ENCODE measurements at places on chromosomes 1 and 21. TPM values are rescaled to one million over a fixed set of nuclear protein-coding genes. Genes with fewer than 3 reads are reported as not detected.

- no peak for DNase-seq
- H3K4me3 ChIP-seq = peak within 1 kb of the TSS; percentile 76
- peaks cover 21% of the 10 kb centered on the region for H3K4me1 ChIP-seq
- no peaks in the 10 kb centered on the region for H3K36me3 ChIP-seq
These were observed at the start of gene RAP1GAP for GRCh38 chr1:21669258-21670058. Gene RAP1GAP (minus strand): TSS chr1:21669357. CDS start chr1:21620032, 49,325 bp downstream.

- no peaks in the 10 kb centered on the region for H3K27me3 ChIP-seq
- no peaks in the 10 kb centered on the region for H3K4me1 ChIP-seq
- no peak for DNase-seq
- H3K27ac ChIP-seq = no peak overlapping the region
These were observed 10.7 kb downstream of the LEPR start for GRCh38 chr1:65431111-65431705.

GRCh38 chr1:63935553-63935952 is 161.7 kb downstream of the ROR1 start:
- peaks cover 8% of the 10 kb centered on the region for H3K4me1 ChIP-seq
- H3K27ac ChIP-seq = no peak overlapping the region
- no peak overlapping the region for H3K4me3 ChIP-seq
- no peaks in the 10 kb centered on the region for H3K36me3 ChIP-seq
- no peak for DNase-seq

DNA sequence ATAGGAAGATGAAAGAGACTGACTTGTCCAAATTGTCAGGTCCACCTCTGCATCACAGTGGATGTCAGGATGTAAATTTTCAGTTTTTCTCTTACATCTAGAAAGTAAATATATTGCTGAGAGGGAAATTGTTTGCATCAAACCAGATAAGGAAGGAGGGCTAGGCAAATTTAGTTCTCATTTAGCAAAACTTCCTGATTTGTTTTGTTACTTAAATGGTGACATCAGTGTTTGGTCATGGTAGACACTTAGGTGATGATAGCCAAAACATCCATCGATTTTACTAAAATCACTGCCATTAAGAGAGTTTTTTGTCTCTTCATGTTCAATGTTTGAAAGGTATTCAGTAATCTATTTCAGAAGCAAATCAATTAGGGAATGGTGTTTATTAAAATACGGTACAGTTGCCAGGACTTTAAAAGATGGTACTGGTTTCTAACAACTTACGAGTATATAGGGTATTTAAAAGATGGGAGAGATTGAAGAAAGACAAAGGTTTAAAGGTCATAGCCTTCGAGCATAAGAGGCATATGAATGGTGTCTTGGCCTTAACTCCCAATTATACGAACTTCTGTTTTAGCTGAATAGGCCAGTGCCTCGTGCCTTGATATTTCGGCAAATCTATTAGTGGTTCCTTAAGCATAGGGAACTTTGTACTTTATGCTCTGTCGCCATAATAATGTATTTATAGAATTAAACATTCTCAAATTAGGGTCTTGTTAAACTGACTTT is 3.0 kb downstream of the IER5 start:
- peaks cover 58% of the 10 kb centered on the region for H3K4me1 ChIP-seq
- no peak for DNase-seq
- H3K36me3 ChIP-seq = no peaks in the 10 kb centered on the region
- H3K27ac ChIP-seq = no peak overlapping the region

DNA sequence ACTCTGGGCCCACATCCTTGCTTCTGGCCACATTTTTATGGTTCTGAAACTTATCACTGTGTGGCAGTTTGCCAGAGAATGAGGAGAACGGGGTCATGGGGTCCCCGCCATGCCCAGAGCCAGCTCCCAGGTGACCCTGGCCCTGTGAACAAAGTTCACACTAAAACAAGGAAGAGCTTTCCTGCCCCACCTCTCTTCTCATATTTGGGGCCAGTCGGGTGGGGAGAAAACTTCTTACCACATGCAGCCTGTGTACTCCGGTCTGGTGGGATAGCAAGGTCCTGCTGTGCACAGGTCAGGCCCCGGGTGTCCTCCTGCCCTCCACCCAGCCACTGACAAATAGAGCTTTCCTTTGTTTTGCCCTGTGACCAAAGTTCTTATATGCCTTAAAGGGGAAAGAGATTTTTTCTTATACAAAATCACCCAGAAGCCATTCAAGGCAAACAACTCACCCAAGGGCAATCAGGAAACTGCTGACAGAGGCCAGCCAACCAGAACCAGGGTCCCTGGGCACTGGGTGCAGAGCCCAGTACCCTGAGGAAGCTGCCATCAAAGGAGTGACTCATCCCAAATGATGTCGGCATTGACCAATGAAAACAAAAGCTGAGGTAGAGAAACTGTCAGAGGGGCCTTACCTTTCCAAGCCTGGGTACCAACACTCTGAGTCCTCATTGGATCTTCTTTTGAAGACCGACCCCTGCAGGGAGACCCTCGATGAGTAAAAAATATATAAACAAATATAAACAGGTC is 53.6 kb downstream of the OLIG1 start:
- DNase-seq = no peak
- no peaks in the 10 kb centered on the region for H3K36me3 ChIP-seq
- peak overlapping the region; percentile 96 for H3K27ac ChIP-seq
- H3K27me3 ChIP-seq = peaks cover 96% of the 10 kb centered on the region

GRCh38 chr1:177411381-177411780 is 240.6 kb downstream of the BRINP2 start:
- no peaks in the 10 kb centered on the region for H3K27me3 ChIP-seq
- H3K4me1 ChIP-seq = peaks cover 27% of the 10 kb centered on the region
- H3K36me3 ChIP-seq = no peaks in the 10 kb centered on the region
- no peak for DNase-seq
- H3K4me3 ChIP-seq = no peak overlapping the region

- no peaks in the 10 kb centered on the region for H3K27me3 ChIP-seq
- peaks cover 36% of the 10 kb centered on the region for H3K4me1 ChIP-seq
- DNase-seq = no peak
- no peaks in the 10 kb centered on the region for H3K36me3 ChIP-seq
These were observed 15.1 kb upstream of the ECE1 start for GRCh38 chr1:21305155-21305899.

- no peak for DNase-seq
- peaks cover 26% of the 10 kb centered on the region for H3K27me3 ChIP-seq
- H3K27ac ChIP-seq = no peak overlapping the region
These were observed 45.7 kb upstream of the TSPAN2 start for GRCh38 chr1:115134850-115135480.

- DNase-seq = no peak
- H3K27ac ChIP-seq = peak overlapping the region; percentile 94
- H3K27me3 ChIP-seq = no peaks in the 10 kb centered on the region
These were observed 17.1 kb downstream of the ADORA1 start for GRCh38 chr1:203144661-203145060.

- H3K27me3 ChIP-seq = no peaks in the 10 kb centered on the region
- no peak overlapping the region for H3K4me3 ChIP-seq
- no peak overlapping the region for H3K27ac ChIP-seq
These were observed 4.0 kb downstream of the BROX start for GRCh38 chr1:222716393-222716792.

DNA sequence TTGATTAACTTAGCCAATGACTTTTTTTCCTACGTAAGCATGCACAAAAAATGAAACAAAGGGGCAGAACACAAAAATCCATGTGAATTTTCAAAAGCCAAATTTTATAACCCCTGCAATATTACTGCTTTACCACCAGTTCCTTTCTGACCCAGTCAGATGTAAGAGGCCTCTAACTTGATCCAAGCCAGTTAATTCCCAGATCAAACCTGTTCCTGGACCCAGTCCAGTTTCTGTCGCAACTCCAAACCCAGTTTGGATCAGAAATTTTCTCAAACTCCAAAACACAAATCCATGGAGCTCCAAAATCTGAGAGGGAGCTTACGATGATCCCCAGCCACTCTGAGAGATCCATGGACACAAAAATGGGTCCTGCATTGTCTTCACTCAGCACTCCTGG is 7.8 kb upstream of the ZYG11A start:
- no peak overlapping the region for H3K4me3 ChIP-seq
- no peaks in the 10 kb centered on the region for H3K36me3 ChIP-seq
- DNase-seq = no peak

DNA sequence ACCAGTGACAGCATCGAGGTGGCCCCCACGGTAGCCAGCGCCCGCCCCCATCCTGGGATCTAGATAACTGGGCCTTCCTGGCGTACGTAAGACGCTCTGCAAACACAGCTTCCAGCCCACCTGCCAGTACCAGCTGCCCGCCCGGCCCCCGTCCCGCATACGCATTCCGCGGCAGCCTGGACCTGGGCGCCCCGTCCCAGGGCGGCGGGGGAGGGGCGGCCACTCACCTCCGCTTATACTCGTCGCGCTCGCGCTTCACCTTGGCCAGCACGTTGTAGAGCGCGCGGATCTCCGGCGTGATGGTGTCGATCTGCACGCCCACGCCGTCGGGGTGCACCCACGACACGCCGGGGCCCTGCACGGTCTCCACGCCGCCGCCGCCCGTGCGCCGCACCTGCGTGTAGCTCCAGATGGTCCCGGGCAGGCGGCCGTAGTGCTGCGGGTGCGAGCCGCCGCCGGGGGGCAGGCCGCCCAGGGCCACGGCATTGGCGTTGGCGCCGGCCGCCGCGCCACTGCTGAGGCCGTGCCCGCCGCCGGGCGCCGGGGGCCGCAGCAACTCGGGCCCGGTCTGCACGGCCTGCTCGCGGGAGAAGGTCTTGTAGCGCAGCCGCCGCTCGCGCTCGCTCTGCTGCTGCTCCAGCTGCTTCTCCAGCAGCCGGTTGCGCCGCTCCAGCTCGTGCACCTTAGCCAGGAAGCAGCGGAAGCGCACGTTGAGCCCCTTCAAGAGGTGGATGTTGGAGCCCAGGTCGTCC is 859 bp downstream of the IFFO2 start:
- peaks cover 45% of the 10 kb centered on the region for H3K27me3 ChIP-seq
- DNase-seq = peak; percentile 29
- H3K4me1 ChIP-seq = peaks cover 30% of the 10 kb centered on the region
- peak overlapping the region; percentile 90 for H3K4me3 ChIP-seq

- H3K36me3 ChIP-seq = no peaks in the 10 kb centered on the region
- H3K27me3 ChIP-seq = peaks cover 7% of the 10 kb centered on the region
- H3K27ac ChIP-seq = no peak overlapping the region
- H3K4me3 ChIP-seq = no peak overlapping the region
These were observed 210.3 kb downstream of the AMY1C start for GRCh38 chr1:103960045-103960444.

DNA sequence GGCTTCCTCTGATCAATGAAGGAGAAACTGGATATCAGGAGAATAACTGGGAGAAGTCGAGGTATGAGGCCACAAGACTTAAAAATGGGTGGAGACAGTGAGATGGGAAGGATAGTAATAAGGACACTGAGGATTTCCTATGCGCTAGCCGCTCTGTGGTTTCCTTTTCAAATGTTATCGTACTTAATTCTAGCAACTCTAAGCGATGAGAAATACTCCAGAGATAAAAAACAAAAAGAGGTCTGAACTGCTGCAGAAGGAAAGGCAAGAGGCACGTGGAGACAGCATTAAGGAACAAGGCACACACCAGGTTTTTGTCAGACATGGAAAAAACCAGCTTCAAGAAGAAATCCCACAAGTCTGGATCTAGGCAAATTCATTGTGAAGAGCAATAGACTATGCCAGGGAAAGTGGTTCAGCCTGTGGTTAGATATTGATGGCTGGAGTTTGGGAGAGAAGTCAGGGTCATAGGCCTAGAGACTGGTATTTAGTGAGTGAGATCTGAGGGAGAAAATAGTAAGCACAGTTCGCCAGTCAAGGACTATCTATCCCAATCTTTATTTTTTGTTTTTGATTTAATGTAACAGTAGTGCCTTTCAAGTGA is 5.3 kb downstream of the CLCA2 start:
- no peaks in the 10 kb centered on the region for H3K36me3 ChIP-seq
- no peaks in the 10 kb centered on the region for H3K27me3 ChIP-seq
- H3K27ac ChIP-seq = no peak overlapping the region
- no peak overlapping the region for H3K4me3 ChIP-seq

DNA sequence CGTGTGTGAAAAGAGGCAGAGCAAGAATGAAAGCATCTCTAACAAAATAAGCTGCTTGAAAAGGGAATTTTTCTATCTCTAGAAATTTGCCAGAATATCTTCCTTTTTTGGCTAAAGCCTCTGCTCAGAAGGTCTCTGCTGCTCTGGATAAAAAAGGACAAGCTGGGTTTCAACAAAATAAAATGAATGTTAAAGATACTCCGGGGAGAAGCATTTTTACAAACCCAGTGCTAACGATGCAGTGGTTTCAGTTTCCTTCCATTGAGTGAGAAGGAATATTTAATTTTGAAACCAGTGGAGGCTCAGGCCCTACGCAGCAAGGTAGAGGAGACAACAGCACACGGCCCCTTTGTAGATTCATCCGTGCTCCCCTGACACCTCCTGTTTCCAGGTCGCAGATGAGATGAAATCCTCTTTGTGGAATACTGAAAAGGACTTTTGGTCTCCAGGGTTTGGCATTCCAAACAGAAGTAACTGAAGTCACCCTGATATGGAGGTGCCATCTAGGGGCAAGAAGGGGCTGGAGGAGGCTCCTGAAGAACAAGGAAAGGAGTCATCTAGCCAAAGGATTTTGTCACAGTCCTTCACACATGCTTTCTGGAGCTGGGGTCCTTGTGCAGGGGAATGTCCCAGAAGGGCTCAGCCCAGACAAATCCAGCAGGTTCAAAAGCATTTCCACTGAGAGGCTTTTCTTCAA is 65.7 kb upstream of the SYT6 start:
- H3K27me3 ChIP-seq = no peaks in the 10 kb centered on the region
- H3K4me3 ChIP-seq = no peak overlapping the region
- DNase-seq = no peak
- H3K36me3 ChIP-seq = no peaks in the 10 kb centered on the region

- no peaks in the 10 kb centered on the region for H3K27me3 ChIP-seq
- DNase-seq = no peak
- no peak overlapping the region for H3K27ac ChIP-seq
- peaks cover 9% of the 10 kb centered on the region for H3K36me3 ChIP-seq
- no peak overlapping the region for H3K4me3 ChIP-seq
These were observed 99.8 kb upstream of the C1orf21 start for GRCh38 chr1:184287001-184287400.

GRCh38 chr1:163570071-163570470 is 248.3 kb downstream of the NUF2 start:
- H3K27me3 ChIP-seq = no peaks in the 10 kb centered on the region
- no peaks in the 10 kb centered on the region for H3K36me3 ChIP-seq
- no peak overlapping the region for H3K4me3 ChIP-seq

Gene CFAP74
- 0.12 TPM for total RNA-seq

Gene FAM229A
- 7.7 TPM for total RNA-seq

Gene SYCP1
- not detected for total RNA-seq

Gene LCE1E
- not detected for total RNA-seq

Gene GBP6
- not detected for total RNA-seq

Gene AVPR1B
- not detected for total RNA-seq

Gene STIL
- total RNA-seq = 27.0 TPM

Gene MED8
- total RNA-seq = 33.9 TPM

Gene ACTN2
- total RNA-seq = 0.91 TPM

Gene ESRRG
- 1.5 TPM for total RNA-seq

Gene OR2L13
- total RNA-seq = not detected

Measured in neural crest cell (in vitro differentiated cells).